ENCODE measurements at places on chromosomes 6 and 20.

- DNase-seq, result no peak
These were observed 162.8 kb downstream of the SCML4 start for GRCh38 chr6:107661291-107661690.

DNA sequence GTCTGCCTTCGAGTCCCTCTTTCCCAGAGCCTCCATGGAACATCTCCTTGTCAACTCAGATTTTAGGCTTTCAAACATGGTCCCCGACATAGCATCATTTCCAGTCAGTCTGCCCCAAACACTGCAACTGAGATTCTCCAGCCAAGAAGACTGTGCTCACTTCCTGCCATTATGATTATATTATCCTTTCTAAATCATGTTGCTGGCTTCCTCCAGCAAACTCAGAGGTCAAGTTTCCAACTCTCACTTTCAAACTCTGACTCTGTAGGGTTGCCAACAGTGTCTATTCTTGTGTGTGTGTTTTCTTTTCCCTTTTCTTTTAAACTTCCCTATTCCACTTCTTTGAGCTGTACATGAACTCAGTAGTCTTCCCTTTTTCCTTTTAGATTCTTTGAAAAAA lies 61.2 kb upstream of the TRAF3IP2 start:
- no peak for DNase-seq

DNA sequence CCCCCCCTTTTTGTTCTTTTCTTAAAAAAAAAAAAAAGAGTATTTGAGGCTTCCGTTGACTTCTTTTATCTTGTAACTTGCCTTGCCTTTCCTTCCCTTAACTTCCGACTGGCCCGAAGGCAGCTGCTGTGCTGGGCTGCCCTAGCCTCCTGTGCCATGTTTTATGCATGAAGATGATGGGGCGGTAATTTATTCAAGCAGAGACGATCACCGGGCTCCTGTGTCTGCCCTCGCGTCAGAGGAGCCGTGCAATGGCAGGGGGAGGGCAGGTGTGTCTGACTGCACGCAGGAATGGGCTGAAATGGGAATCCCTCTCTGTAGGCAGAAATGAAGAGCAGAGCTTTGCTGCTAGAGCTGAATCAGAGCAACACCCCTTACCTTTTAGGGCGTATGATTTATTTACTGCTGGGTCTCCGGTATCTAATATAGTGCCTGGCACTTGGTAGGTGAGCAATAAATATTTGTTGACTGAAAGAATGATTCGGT lies 106.3 kb upstream of the RIPOR2 start:
- DNase-seq, result no peak

DNA sequence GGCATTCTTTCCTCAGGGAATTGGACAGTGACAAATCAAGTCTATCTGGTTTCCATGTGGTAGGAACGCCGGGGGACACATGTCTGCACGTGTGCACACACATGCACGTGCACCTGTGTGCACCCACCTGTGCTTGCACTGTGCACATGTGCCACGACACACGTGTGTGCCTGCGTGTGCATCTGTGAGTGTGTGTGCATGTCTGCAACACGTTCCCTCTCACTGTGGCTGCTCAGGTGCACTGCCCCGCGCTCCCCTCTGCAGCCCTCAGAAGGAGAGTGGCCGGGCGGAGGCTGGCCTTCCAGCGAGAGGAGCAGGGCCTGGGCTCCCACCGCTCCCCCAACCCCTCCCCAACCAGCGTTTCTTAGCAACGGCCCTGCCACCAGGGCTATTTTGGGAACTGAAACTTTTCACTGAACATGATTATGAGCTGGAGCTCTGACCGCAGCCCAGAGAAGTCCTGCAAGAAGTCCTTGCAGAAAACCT lies 147.8 kb downstream of the PHACTR3 start:
- no peak for DNase-seq

DNA sequence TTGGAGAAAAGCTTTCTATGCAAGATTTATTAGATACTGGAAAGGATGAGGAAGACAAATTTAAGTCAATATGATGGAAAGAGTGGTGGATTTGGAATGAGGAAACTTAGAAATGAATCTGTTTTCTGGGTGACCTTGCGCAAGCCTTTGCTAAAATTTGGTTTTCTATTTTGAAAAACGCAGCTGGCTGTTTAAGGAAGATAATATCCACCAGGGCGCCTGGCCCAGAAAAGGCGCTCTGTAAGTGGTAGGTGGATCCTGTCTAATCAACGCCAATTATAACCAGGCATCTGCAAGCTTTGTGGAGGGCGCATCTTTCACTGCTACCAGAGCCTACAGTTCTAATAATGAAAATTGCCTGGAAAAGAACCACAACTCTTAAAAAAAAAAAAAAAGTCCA lies 398 bp upstream of the SPATS1 start:
- no peak for DNase-seq

DNA sequence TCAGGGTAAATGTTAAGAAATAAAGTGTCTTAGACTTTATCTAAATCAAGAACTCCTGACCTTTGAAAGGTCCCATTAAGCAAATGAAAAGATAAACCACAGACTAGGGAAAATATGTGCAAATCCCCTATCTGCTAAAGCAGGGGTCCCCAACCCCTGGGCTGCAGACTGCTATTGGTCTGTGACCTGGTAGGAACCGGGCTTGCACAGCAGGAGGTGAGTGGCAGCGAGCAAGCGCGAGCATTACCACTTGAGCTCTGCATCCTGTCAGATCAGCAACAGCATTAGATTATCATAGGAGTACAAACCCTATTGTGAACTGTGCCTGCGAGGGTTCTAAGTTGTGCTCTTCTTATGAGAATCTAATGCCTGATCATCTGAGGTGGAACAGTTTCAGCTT lies 42.4 kb downstream of the LCA5 start:
- DNase-seq, result no peak

DNA sequence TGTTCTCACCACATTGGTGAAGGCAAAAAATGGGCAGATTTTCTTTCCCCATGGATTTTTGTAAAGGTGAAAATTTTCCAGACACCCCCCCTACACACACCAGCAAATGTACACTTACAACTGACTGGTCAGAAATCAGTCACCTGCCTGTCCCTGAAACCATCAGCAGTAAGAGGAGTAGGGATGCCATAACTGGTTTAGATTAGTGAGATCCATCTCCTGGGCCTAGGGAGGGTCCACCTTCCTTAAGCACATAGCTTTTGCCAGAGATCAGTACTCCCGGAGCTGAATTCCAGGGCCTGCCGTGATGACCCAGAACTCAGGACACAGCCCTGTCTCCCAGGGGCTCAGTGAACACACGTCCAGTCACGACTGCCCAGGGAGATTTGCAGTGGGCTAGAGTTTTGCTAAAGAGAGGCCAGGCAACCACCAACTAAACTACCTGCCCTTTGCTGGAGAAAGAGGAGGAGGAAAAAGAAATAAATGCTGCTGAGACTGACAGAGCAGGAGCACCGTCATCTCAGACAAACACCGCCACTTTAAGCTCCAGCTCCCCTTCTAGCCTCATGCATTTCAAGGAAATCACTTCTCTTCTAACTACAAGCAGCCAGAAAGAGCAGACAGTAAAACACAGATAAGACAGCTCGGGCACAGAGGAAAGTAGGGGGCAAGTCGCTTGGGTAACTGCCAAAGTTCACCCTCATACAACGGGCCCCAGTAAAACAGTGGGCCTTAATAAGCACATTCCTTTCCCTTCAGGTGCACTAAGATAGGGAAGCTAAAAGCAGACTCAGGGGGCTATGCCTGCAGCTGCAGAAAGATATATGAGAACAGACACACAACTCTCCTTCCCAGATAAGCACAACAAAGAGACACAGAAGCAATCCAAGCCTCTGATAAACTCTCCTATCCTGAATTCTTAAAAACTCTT lies 82.6 kb upstream of the SPTLC3 start:
- no peak for DNase-seq

GRCh38 chr6:32447932-32448331 lies 8.2 kb downstream of the HLA-DRA start:
- no peak for DNase-seq

GRCh38 chr6:131107151-131107550 lies 28.1 kb upstream of the AKAP7 start:
- no peak for DNase-seq

GRCh38 chr20:62832212-62832922 lies 15.5 kb downstream of the COL9A3 start:
- DNase-seq, result no peak

DNA sequence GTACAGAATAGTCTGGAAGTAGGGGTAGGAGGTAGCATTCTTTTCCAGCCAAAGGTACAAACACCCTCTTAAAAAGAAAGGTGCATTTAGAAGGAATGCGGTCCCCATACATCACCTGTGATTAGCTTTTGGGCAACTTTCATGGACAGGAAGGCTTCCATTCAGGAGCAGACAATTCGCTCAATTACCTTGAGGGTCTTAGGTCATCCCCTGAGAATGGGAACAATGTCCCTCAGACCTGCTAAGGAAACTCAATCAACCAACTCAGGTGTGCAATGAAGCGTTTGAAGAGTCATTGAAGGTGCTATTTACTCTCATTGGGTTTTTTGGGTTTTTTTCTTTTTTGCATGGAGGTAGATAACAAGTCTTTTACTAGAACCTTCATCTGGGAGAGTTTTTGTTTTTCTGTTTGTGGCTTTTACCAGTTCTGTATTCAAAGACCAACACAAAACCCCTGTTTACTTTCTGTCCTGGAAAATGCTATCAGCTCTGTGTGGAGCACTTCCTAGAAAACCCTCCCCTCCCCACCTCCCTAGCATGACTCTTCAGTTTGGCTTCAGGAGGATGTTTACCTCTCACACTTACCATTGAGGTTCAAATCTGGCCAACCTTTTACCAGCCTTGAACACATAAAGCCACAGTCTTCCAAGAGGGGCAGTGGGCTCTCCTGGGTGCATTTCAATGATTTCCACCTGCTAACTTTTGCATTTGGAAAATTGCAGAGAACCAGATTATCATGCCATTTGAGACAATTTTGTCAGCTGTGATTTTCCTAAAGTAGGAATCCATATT lies 271.2 kb upstream of the PRDM1 start:
- no peak for DNase-seq

- no peak for DNase-seq
These were observed 210.0 kb upstream of the SNX9 start for GRCh38 chr6:157613011-157613522.

GRCh38 chr6:168319279-168320111 lies at the start of gene DACT2:
Gene DACT2 (minus strand): TSS chr6:168319777. CDS start chr6:168319633, 144 bp downstream.
- no peak for DNase-seq
